T-helper 17 cell (primary cell): ENCODE measurements at places on chromosomes 12 and 14.
A peak's percentile ranks its signal among the peaks of the same experiment; 100 is the strongest.

- DNase-seq: no peak
These were observed 1.5 kb downstream of the WNT10B start for GRCh38 chr12:48969833-48970701.

DNA sequence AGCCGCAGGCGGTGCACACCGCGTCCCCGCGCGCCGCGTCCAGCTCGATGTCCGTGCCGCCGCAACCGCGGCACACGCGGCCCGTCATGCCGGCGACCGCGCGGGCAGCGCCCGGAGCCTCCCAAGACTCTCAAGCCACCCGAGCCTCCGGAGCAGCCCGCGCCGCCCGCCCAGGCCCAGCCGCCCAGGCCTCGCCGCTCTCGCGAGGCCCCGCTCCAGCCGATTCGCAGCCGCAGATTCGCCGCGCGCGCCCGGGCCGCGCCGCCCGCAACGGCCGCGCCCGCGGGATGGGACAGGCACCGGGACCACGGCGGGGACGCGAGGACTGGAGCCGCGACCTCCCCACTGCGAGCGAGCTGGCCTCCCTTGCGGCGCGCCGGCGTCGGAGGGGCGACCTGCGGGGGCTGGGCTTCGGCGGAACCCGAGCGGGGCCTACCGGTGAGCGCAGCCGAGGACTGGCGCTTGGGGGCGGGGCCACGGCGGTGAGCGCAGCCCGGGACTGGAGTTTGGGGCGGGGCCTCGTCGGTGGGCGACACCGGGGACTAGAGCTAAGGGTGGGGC is at the start of gene BRF1:
BRF1 (minus strand) TSS at position 460 of the 561 bp plus-strand sequence; CDS start at position 88, 372 bp downstream.
- peak; percentile 99 for DNase-seq

DNA sequence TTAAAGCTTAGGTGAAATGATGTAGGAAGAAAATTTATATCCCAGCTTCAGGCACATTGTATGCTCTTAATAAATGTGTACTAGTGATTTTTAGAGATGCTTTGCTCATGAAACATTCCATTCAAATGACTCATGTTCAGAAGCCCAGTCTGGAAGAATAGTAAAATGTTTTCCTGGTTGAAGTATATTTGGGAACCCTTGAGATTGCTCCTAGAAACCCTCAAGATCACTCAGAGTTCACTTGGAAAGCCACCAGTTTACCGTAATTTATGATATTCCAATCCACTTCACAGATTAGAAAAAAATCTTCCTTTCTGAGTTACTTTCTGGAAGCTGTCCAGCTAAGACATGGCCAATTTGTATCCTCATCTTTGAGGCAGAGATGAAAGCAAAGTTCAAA is 186.4 kb downstream of the SYT10 start:
- no peak for DNase-seq

GRCh38 chr14:77140359-77141213 is 1.0 kb downstream of the ZDHHC22 start:
- DNase-seq: no peak

DNA sequence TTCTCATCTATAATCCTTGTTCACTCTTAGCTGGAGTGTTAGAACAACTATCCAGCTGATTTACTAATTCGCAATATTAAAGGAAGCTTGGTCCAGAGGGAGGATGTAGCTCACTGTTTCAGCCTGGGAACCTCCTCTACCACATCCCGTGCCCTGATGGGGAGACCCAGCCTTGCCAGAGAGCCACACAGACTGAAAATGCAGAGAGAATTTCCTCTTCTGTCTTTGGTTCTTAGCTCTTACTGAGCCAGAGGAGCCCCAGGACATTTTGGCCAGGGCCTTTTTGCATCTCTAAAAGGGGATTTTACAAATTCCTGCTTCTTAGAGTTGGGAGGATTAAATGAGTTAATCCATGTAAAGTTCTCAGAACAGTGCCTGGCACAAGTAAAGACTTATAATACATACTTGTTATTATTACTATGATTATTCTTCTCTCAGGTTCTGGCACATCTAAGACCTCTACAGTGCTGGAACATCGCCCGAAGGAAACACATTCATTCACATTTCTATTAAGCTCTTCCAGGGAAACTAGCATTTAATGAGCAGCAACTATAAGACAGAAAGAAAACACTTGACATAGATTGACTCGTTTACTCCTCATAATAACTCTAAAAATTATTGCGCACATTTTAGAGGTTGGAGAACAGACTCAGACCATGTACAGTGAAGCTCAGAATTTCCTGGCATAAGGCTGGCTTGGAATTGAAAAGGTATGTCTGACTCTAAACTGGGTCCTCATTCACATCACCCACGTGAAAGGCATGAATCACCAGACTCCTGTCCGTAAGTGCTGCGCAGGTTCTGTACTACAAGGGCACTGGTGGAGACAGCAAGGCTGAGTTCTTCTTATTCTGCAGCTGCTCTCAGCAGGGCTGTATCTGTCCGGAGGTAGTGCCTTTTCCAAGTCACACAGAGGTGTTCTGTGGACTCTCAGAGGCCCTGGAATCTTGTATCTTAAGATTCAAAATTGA is 27.8 kb upstream of the AEBP2 start:
- DNase-seq: no peak

DNA sequence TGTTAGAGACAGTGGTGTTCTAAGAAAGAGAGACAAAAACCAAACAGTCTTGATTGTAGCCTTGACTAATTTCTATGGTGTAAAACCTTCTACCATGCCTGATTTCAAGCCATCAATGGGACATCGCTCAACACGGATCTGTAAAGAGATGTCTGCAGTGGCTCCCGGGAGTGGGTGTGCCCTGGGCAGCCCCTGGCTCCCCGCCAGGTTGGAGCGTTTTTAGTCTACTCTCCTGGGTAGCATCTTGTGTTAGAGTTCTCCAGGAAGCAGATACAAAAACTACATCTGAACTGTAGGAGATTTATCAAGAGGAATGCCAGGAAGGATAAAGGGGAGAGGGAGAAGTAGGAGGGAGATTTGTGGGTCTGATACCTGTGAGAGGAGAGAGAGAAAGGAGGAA is 1212.9 kb downstream of the BCL11B start:
- DNase-seq: no peak

DNA sequence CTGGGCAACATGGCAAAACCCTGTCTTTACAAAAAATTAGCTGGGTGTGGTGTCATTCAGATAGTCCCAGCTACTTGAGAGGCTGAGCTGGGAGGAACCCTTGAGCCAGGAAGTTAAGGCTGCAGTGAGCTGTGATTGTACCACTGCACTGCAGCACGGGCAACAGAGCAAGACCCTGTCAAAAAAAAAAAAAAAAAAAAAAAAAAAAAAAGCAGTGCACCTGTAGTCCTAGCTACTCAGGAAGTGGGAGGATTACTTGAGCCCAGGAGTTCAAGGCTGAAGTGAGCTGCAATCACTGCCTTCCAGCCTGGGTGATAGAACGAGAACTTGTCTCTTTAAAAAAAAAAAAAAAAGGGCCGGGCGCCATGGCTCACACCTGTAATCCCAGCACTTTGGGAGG is 5.6 kb downstream of the REM2 start:
- DNase-seq: no peak

GRCh38 chr14:25607192-25607591 is 557.2 kb upstream of the STXBP6 start:
- DNase-seq: no peak

DNA sequence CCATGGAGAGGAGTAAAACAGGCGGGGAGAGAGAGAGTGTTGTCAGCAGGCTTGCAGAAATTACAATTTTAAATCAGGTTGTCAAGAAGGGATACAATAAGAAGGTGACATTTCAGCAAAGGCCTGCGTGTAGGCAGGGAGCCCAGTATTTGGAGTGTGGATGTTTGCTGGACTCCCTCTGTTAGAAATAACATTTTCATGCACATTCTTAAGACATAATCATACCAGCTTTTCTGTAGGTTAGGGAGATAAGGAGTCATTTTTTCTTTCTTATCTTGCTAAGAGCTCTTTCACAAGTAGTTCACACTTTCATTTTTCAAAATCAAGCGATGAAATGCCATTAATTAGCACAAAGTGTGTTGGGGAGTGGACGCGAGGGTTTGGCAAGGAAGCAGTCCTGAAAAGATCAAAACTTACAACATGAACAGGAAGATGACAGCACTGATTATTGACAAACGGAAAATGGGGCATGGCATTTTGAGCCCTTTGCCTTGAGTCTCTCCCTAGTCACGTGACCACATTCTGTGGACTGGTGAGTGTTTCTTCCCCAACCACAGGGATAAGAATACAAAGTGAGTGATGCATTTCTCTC is 160.2 kb downstream of the DAD1 start:
- no peak for DNase-seq

DNA sequence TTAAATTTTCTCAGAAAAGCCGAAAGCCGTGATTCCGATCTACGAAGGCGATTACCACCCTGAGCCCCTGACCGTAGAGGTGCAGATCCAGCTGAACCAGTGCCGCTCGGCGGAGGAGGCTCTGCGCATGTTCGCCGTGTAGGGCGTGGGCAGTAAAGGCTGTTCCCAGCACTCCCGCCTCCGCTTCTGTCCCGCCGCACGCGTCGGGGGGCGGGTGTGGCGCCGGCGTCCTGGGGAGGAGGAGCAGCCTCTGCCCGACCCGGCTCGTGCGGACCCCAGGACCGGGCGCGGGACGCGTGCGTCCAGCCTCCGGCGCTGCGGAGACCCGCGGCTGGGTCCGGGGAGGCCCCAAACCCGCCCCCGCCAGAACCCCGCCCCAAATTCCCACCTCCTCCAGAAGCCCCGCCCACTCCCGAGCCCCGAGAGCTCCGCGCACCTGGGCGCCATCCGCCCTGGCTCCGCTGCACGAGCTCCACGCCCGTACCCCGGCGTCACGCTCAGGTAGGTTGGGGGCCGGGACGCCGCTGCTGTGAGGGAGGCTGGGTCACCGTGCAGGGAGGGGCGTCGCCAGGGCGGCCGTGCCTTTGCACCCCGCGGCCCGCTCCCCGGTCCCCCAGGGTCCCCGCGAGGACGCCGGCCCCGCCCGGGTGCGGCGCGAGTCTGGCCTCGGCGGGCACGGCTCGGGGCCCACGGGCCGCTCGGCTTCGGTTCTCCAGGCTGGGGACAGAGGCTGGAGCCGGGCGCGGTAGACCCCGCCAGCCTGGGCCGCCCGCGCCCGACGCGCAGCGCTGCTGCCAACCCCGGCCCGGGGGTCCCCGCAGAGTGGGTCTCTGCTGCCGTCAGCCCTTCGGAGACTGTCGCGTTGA is at the start of gene B3GNT4:
B3GNT4 (plus strand) TSS at position 409 of the 866 bp plus-strand sequence. CDS start 910 bp downstream, outside the sequence.
- DNase-seq: peak; percentile 65

DNA sequence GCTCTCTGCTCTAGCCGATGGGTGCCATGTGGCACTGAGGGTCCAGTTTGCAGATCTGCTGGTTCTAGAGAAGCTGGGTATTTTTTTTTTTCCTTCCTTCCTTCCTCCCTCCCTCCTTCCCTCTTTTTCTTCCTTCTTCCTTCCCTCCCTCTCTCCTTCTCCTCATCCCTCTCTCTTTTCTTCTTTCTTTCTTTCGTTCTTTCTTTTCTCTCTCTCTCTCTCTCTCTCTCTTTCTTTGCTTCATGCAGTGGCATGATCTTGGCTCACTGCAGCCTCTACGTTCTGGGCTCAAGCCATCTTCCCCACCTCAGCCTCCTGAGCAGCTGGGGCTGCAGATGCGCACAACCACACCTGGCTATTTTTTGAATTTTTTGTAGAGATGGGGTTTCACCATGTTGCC is 2.7 kb upstream of the BCL7A start:
- DNase-seq: no peak

GRCh38 chr14:96797582-96798349 is 584 bp downstream of the VRK1 start:
- DNase-seq: peak; percentile 13

- DNase-seq: no peak
These were observed 143.3 kb upstream of the SLC38A2 start for GRCh38 chr12:46515829-46516228.

DNA sequence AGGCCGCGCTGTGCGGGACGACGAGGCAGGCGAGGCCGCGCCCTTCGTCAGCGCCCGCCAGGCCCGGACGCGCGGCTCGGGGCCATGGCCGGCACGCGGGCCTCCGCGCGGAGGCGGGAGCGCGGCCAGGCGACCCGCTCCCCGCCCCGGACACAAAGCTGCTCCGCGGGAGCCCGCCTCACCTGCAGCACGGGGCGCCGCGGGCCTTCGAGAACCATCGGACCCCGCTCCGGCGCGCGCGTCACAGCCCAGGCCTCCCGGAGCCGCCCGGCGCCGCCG is 342 bp downstream of the DICER1 start:
- DNase-seq: no peak

DNA sequence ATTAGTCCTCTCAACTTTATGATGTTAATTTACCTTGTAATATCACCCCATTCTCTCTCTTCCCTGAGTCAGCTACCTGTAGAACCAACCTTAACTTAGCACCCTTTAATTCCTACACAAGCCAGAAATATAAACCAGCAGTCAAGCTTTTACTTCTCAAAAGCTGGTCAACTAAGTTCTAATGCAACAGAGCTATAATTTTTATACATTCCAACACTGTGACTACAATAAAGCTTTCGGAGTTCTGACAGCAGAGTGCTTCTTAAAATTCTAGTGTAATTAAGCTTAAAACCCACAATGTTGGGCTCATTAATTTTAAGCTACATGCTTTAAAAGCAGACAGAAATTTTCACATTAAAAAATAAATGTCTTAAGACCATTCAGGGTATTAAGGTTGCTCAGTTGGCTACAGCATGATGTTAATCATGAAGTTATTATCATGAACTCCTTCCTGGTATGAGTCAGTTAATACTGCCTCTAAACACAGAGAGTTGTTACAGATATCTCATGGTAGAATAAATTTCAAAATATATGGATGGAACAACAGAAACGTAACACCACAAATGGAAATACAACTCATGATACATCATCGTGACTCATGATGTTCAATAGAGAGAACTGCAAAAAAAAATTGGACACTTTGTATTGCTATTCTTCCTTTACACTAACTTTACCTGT is 126.7 kb downstream of the EPS8 start:
- no peak for DNase-seq

DNA sequence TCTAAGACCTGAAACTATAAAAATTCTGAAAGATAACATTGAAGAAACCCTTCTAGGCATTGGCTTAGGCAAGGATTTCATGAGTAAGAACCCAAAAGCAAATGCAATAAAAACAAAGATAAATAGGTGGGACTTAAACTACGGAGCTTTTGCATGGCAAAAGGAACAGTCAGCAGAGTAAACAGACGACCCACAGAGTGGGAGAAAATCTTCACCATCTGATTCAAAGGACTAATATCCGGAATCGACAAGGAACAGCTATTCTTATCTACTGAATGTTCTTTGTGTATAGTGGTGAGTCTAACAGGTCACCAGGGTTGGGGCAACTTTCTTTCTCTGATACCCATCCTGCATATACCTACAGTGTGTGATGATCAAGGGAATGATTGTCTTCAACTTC is 198.6 kb downstream of the CCDC91 start:
- DNase-seq: no peak
